Fibroblast of gingiva (primary cell): ENCODE measurements at places on chromosomes 3 and 15.

- DNase-seq: no peak
These were observed 229.7 kb downstream of the NECTIN3 start for GRCh38 chr3:111301238-111301798.

DNA sequence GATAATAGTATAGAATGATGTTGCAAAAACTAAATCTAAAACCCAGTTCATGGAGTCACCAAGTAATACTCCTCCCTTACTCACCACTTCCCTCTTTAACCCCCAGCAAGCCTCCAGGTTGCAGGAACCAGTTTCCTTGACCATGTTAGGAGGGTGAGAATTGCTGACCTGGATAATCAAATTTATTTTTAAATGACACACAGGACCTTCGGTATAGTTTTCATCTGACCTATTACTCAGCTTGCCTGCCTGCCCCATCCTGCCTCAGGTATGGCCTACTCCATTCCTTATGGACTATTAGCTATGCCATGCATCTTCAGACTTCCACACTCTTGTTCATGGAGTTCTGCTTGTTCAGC is 883 bp downstream of the RTP4 start:
- DNase-seq: no peak

GRCh38 chr3:176041812-176042211 is 1155.5 kb downstream of the TBL1XR1 start:
- peak; percentile 44 for DNase-seq

- peak; percentile 40 for DNase-seq
These were observed 87.3 kb downstream of the TFG start for GRCh38 chr3:100796556-100796955.

GRCh38 chr15:49154359-49154758 is 1.0 kb downstream of the COPS2 start:
- DNase-seq: no peak

DNA sequence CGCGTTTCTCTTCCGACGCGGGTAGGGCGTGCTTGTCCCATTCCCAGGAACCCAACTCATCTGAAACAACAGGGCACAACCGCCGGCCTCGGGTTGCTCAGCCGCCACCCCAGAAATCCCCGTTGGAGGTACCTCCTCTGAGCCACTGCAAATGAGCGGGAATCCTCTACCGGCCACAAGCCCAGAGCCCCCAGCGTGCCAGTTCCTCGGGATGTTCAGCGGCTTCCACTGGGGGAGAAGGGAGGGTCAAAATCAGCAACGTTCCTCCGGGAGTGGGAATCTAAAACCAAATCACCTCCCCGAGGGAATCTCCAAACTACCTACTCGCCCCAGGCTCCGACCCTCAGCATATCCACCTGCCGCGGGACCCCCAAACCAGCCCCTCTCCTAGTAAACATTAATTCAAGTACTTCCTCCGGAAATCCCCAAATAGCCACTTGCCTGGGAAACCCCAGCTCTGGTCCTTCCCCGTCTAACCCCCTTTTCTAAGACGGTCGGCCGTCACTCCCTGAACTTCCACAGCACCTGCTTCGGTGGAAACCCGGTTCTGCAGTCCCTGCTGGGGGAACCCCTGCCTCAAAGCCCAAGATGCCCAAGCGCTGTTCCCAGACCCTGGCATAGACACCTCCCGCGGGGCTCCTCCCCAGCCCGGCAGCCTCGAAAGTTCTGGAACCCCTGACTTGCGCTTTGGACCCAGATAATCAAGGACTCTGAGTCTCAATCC is 887 bp downstream of the OXTR start:
- DNase-seq: no peak

DNA sequence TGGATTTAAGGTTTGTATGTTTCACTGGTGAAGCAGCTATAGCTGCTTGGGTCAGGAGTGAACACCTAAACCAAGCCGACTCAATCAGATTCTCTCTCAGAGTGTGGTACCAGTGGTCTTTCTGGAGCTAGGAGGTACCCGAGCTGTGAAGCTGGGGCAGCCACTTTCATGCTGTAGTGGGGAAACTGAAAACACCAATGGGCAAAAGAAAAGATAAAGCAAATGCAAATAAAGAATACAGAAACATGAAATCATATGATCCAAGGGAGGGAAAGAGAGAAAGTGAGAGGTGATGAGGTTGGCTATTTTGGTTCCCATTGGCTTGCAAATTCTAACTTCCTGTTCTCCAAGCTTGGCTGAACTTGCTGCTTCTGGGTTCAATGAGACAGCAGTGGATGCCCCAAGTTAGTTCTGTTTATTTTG is 212.3 kb upstream of the CFAP20DC start:
- DNase-seq: no peak

DNA sequence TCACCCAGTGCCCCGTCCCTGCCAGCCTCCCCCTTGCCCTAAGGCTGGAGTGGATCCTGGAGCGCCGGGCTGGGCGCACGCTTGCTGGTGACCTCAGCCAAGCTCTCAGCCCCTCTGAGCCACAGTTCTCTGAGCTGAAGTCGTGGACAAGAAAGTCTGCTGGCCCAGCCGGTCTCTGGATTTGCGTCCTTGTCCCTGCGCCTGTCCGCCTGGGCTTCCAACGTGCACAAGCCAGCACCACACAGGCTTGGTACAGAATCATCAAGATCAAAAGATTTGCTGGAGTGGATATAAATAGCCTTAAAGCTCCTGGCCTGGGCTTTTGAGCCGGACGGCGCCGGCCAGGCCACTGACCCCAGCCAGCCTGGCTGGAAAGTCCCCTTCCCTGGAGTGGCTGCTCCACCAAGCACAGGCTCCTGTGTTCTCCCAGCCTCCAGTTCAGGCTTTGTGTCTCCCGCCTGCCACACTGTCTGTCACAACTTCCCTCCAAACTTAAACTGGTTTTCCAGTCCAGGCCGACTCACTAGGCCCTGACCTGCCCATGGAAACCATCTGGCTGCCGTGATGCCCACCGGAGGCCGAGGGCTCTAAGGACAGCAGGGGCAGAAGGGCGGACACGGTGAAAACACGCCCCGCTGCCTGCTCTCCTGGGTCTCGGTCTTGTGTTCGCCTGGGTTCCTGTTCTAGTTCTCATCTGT is 156.2 kb downstream of the NUP210 start:
- DNase-seq: no peak

GRCh38 chr3:171269542-171269941 is 190.7 kb downstream of the TNIK start:
- no peak for DNase-seq

GRCh38 chr15:69668039-69668705 is 215.6 kb downstream of the RPLP1 start:
- no peak for DNase-seq

- peak; percentile 53 for DNase-seq
These were observed 88.0 kb downstream of the PIK3R4 start for GRCh38 chr3:130658678-130659077.
